Activated CD4-positive, alpha-beta T cell treated with anti-CD3 and anti-CD28 coated beads, Interleukin-2, amount 50 U/mL, for 1 hour (primary cell): ENCODE measurements at places on chromosomes 3 and 15.

GRCh38 chr15:63414474-63415120 is 33.0 kb upstream of the CA12 start:
- DNase-seq: no peak

GRCh38 chr3:88059380-88060170 is 520 bp downstream of the ZNF654 start:
- DNase-seq: no peak

- DNase-seq: no peak
Observed at GRCh38 chr3:12884186-12884680, 42.9 kb upstream of the RPL32 start.

- no peak for DNase-seq
Observed at GRCh38 chr3:179528772-179529171, 34.0 kb upstream of the ACTL6A start.

- no peak for DNase-seq
Observed at GRCh38 chr15:51812598-51812997, 16.9 kb upstream of the TMOD3 start.

DNA sequence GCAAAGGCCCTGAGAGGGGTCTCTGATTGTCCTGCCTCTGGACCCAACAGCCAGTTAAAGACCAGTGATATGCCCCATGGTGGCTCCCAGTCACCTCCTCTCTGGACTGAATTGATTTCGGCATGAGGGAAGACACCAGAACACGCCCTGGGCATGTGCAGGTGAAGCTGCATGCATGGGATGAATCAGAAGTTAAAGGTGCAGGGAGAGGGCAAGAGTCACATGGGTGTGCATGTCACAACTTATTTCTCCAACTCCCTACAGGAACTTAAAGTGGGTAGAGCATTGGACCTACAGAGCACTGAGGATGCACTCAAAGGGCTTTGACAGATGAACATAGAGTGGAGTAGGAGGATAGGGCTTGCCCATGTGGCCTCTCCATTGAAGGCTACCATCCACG is 16.9 kb upstream of the RHCG start:
- no peak for DNase-seq

DNA sequence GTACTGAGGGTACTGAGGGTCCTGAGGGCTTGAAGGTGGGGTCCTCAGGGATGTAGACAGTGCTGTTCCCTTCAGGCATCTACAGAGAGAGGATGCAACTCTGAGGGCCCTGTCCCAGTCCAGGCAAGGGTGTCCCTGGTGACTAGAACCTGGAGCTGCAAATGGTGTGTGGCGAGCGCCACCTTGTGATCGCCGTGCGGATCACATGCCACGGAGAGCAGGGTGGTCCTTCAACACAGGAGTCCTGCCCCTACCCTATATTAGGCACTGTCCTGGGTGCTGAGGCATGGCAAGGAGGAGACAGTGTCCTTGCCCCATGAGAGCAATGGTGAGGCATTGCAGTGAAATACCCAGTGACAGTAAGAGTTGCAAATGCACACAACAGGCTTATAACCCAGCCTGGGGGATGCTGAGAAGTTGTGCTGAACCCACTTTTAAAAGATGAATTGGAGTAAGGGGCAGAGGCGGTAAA is 23.6 kb downstream of the RHCG start:
- DNase-seq: peak; percentile 18

GRCh38 chr3:23481616-23482278 is 278.6 kb downstream of the UBE2E2 start:
- no peak for DNase-seq

DNA sequence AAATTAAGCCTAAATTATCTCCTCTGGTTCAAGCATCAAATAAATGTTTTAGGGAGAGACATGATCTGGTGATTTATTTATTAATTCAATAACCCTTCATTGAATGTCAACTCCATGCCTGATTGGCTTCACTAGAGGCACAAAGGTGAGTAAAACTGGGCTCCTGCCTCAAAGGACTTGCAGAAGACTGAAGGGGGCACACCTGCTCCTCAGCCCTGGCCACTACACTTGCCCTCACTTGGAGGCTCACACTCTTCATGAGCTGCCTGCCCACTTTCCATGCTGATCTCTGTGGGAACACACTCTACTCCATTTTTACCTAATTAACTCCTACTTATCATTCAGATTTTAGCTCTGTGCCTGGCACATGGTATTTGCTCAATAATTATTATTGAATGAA is 84.4 kb upstream of the KCNMB2 start:
- DNase-seq: no peak

- DNase-seq: no peak
Observed at GRCh38 chr15:72180761-72181324, 16.7 kb downstream of the GRAMD2A start.

GRCh38 chr3:20041197-20041780 is 1.0 kb downstream of the KAT2B start:
- peak; percentile 72 for DNase-seq

GRCh38 chr3:27095553-27096222 is 273.5 kb downstream of the NEK10 start:
- no peak for DNase-seq

DNA sequence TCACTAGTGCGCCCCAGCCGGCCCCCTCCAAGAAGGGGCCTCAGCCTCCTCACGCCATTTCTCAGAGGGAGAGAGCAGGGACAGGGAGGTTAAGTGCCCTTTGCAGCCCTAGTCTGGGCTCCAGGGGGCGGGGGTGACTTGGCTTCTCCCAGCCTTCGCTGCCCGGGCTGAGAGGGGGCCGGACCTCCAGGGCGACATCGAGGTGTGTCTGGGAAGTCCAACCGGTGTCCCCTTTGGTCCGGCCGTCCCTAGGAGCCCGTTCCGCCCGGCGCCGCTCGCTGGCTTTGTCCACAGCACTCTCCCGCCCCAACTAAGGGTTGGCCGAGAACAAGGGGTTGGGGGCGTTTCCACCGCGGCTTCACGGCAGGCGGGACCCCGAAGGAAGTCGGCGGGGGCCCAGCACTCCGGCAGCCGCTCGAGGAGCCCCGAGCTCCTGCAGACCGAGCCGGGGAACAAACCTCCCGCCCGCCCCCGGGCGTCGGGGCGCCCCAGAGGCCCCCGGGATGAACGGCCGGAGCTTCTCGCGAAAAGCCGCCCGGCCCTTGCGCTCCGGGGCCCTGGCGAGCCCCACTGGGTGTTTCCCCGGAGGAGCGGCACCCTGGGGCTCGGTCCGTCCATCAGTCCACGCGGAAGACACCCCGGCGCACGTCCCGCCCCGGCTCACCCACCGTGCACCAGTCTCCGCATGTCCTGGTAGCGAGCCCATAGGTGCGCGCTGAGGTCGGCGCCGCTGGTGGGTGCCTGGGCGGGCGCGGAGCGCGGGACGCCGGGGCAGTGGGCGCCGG is 627 bp downstream of the NT5DC2 start:
- DNase-seq: peak; percentile 24

DNA sequence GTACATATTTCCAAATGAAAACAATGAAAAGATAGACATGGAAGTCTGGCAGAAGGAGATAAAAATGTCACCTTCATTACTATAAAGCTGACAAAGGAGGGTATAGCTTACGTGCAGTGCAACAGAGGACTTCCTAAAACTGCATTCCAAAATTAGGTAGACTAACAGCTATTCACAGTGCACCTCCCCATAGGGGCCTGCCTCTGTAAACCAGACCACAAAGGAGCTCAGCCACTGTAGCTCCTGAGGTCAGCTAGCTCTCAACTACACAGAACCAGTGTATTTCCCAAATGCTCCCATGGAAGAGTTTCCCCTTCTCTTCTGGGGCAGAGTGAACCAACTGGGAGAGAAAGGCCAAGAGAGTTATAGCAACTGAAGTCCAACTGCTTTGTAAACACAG is 31.2 kb upstream of the PHLDB2 start:
- DNase-seq: no peak

- DNase-seq: no peak
Observed at GRCh38 chr3:119413603-119414280, 49.7 kb downstream of the TMEM39A start.

DNA sequence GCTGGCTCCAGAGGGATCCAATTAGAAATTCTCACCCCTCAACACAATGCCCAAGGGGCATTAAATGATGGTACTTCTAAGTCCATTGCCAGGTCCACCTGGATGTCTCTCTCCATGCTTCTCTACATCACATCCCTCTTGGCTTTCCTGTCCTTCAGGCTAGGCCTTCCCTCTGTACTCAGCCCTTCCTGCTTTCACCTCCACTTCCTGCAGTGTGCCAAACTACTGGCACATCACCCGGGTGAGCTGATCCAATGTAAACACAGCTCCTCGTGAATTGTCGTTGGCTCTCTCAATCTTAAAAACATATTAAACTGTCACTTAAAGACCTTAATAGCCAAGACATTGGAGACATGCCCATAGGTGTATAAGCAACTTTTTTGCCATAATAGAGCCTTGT is 4.0 kb downstream of the LMCD1 start:
- DNase-seq: no peak

GRCh38 chr3:147903026-147903425 is 493.9 kb downstream of the ZIC1 start:
- no peak for DNase-seq

GRCh38 chr3:183581496-183582155 is 26.1 kb upstream of the KLHL6 start:
- DNase-seq: no peak

DNA sequence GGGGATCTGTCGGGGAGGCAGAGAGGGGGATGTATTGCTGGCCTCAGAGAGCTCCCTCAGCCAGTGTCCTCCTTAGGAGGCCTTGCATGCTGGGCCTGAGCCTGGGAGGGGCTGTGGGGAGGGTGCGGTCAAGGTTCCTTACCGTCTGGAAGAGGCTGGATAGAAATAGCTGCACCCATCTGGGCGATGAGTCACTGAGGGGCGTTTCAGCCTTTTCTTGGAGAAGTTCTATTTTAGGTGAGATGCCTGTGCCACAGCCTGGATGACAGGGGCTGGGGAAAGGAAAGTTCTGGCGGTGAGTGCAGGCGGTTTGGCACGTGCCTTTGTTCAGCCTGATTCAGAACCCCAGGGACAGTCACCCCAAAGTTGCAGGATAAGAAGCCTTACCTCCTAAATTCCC is 35.7 kb upstream of the APEH start:
- DNase-seq: no peak

GRCh38 chr3:13136426-13136825 is 63.2 kb upstream of the IQSEC1 start:
- DNase-seq: no peak

DNA sequence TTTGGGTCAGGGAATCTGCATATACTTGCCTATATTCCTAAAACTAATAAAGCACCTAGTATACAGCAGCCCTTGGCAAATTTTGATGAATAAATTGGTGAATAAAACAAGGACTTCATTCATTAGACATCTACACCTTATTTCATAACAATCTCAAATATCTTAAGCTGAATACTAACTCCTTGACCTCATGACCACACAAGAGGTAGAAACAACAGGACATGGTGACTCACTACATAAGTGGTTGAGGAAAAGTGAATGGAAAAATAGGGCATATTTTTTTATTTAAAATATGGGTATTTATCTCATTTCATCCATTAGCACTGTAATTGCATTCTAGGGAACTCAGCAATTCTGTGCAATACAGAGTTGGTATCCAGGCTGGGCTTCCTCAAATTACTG is 7.8 kb upstream of the STAC start:
- no peak for DNase-seq

DNA sequence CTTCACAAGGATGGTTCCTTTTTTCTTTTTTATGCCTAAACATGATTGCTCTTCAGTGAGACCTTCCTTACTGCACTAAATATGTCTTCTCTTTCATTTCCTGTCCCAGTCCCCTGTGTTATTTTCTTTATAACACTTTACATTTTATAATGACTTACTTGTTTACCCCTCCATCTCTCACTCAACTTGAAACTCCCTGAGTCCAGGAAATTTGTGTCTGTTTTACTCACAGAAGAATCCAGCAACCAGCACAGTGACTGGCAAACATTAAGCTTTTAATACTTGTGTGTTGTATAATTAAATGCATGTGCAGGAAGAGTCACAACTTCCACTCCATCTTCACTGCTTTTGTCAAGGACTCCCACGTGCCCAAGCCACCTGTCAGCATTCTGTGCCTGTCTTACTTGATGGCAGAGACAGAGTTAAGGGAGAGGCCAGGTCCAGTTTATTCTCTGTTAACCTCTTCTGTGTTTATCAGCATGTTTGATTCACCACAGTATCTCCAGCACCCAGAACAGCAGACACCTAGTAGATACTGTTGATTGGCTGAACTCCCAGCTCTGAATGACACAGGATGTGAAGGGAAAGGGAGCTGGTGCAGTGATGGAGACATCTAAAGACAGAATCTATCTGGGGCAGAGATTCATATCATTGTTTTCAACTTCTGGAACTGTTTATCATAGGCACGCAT is 42.8 kb downstream of the SSR3 start:
- DNase-seq: no peak

GRCh38 chr3:79973917-79974595 is 206.3 kb upstream of the ROBO1 start:
- no peak for DNase-seq

GRCh38 chr3:48194446-48195071 is 6.3 kb upstream of the CDC25A start:
- DNase-seq: peak; percentile 10

DNA sequence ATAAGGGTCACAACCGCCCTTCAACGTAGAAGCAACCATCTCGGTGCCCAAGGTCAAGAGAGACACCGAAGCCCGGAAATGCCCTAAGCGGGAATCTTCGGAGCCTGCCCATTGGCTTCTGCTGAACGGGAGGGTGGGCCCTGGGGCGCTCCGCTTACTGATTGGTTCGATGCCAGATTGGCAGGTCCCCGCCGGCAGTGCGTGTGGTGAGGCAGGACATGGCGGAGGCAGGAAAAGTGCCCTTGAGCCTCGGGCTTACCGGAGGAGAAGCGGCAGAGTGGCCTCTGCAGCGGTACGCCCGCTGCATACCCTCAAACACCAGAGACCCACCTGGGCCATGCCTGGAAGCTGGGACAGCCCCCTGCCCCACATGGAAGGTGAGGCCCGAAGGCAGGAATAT is at the start of gene REC114:
TSS of gene REC114 (plus strand) at position 197 of the 400 bp plus-strand sequence. CDS start at position 219, 22 bp downstream.
- no peak for DNase-seq

DNA sequence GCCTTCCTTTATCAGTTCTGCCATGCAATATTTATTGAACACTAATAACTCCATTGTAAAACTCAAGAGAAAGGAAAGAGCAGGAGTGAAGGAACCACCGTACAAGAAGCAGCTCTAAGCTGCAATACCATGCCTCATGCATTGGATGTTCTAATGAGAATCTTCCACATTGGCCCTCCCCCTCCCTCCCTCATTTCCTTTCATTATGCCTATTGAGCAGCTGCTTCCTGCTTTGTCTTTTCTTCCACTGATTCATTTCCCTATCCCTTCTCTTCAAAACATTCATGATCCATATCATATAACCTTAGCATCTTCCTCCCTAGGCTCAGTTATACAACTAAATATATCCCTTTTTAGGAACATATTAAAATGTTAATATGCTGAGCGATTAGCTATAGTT is 698.7 kb upstream of the GOLIM4 start:
- DNase-seq: no peak

- no peak for DNase-seq
Observed at GRCh38 chr3:14279626-14280061, 101.0 kb downstream of the LSM3 start.

- DNase-seq: no peak
Observed at GRCh38 chr3:9803494-9803893, 6.6 kb upstream of the TTLL3 start.
